ENCODE measurements at places on chromosomes 16 and 17. TPM values are rescaled to one million over a fixed set of nuclear protein-coding genes. Genes with fewer than 3 reads are reported as not detected.

Gene PPP1R27
- polyA plus RNA-seq, result not detected

Gene RPRML
- 0.60 TPM for polyA plus RNA-seq

Gene C1QL1
- not detected for polyA plus RNA-seq

Gene C16orf54
- not detected for polyA plus RNA-seq

Gene TEKT3
- polyA plus RNA-seq, result 0.92 TPM
